Stimulated activated CD8-positive, alpha-beta memory T cell treated with anti-CD3 and anti-CD28 coated beads, Interleukin-7, amount 100 ng/mL, for 24 hours (primary cell): ENCODE measurements at places on chromosomes 4 and X.

GRCh38 chr4:185328586-185328985, 67.1 kb downstream of the LRP2BP start:
- DNase-seq = no peak

DNA sequence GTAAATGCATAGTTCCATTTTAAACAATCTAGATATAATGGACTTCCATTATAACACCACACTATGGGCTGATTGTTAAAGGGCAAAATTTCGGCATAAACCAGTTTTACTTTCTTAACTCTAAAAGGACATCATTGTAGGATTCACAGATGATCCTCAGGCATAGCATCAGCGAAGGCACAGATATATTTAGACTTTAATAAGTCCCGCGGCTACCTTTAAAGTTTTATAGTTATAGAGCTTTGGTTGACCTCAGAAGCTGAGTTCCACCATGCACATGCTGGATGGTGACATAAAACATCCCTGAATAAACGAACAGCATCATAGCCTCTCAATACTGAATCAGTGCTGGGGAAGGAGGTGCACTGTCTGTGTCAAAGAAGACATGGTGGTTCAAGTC, 125.0 kb upstream of the PDLIM3 start:
- DNase-seq = no peak

DNA sequence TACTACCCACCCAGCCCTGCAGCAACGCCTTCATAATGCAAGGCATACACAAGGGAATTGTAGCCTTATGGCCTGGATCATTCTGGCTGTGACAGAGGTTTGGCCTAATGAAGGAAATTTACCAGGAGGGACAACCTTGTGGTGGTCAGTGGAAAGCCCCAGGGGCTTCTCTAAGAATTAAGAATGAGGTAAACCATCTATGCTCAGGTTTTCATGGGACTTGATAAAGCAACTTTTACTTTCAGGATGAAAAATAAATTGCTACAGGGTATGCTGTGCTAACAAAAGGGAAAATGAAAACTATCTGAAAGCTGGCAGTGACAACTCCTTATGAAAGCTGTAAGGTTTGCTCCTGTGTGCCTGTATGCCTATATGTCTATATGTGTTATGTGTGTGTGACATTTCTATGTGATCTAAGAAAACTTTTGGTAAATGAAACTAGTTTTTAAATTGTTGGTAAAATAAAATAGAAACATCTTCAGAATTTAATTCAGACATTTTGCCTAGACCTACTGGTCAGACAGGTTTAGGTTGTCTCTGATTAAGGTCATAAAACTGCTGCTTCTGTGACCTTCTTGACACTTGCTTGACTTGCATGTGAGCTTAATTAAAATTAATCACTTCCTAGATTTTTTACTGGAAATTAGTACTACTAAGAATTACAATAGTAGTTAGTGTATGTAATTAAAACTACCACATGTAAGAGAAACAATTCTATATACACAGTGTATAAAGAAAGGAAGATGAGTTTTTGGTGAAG, 19.9 kb upstream of the TXK start:
- no peak for DNase-seq

GRCh38 chrX:426881-427280, 40.2 kb upstream of the PPP2R3B start:
- DNase-seq = no peak

- no peak for DNase-seq
Observed at GRCh38 chrX:41384051-41384705, 50.2 kb downstream of the DDX3X start.

DNA sequence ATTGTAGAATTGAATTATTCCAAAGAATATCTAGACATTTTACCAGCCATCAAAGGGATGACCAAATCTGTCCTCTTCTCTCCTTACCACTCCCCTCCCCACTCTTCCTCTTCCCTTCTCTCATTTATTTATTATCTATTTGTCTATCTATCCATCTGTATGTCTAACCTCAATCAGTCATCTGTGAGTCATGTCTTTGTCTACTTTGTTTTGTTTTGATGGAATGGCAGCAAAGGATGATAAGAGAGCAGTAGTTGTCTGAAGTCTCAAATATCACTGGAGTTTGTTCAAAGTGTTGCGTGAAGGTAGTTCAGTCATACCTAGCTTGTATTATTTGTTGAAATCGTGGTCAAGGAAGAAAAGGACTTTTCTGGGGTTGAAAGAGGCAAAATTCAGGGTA, 34.7 kb upstream of the PGRMC2 start:
- no peak for DNase-seq
